ENCODE measurements at places on chromosomes 2 and 18. TPM values are rescaled to one million over a fixed set of nuclear protein-coding genes. Genes with fewer than 3 reads are reported as not detected.

Gene IL1RL1
- not detected for total RNA-seq

Gene OSGEPL1
- 11.5 TPM for total RNA-seq

Gene ENOSF1
- 10.0 TPM for total RNA-seq

Gene RAPGEF4
- total RNA-seq, result 0.07 TPM

Gene DNAH6
- 0.16 TPM for total RNA-seq

Gene REG3A
- not detected for total RNA-seq

Gene CCDC68
- total RNA-seq, result 0.08 TPM

Gene LYPD6
- total RNA-seq, result 2.3 TPM

Gene RTP5
- total RNA-seq, result not detected

Gene MROH2A
- total RNA-seq, result not detected

Gene LHCGR
- total RNA-seq, result not detected

Gene SERPINB2
- 0.27 TPM for total RNA-seq

Gene MAPRE3
- 5.4 TPM for total RNA-seq

Gene LYG1
- total RNA-seq, result 0.17 TPM

Gene HTR2B
- total RNA-seq, result not detected

Gene FAP
- not detected for total RNA-seq

Gene RNF125
- 2.3 TPM for total RNA-seq

Gene DSG1
- total RNA-seq, result not detected

Gene ITGA4
- total RNA-seq, result 30.7 TPM

Gene PID1
- total RNA-seq, result 4.6 TPM

Gene RPRM
- not detected for total RNA-seq

Gene FBLN7
- total RNA-seq, result 0.03 TPM

Gene IL1A
- 1.1 TPM for total RNA-seq

Gene PLCL1
- total RNA-seq, result 0.16 TPM

Gene APCDD1
- total RNA-seq, result not detected

Gene KCNK3
- not detected for total RNA-seq

Gene CBLN2
- not detected for total RNA-seq

Gene COL3A1
- not detected for total RNA-seq

Gene ANKRD29
- total RNA-seq, result not detected

Gene FOXI3
- not detected for total RNA-seq

Gene ELOA2
- total RNA-seq, result not detected

Gene CNDP1
- total RNA-seq, result not detected

Gene QPCT
- total RNA-seq, result 0.26 TPM

Gene GAL3ST2
- total RNA-seq, result not detected

Gene SERPINB10
- total RNA-seq, result not detected

Gene GALNT1
- total RNA-seq, result 59.5 TPM

Gene PRSS56
- not detected for total RNA-seq

Gene PRKAG3
- not detected for total RNA-seq

Gene CPO
- total RNA-seq, result not detected

Gene ARHGEF4
- total RNA-seq, result 1.2 TPM

Gene EEF1B2
- 1,217 TPM for total RNA-seq

Gene SCN2A
- total RNA-seq, result 4.4 TPM

Gene CTLA4
- not detected for total RNA-seq

Gene NR4A2
- 0.67 TPM for total RNA-seq

Gene ZNF804A
- total RNA-seq, result 0.63 TPM

Gene SKA1
- 43.1 TPM for total RNA-seq

Gene PROKR1
- not detected for total RNA-seq

Gene IMMT
- total RNA-seq, result 94.1 TPM

Gene TMEM247
- not detected for total RNA-seq

Gene ANKRD30BL
- not detected for total RNA-seq

Gene DYNAP
- not detected for total RNA-seq

Gene SLC9A2
- total RNA-seq, result 0.18 TPM

Gene KHK
- total RNA-seq, result 5.9 TPM

Gene TACR1
- not detected for total RNA-seq

Gene PPP4R1
- 82.5 TPM for total RNA-seq

Gene VIL1
- not detected for total RNA-seq

Gene KIF5C
- total RNA-seq, result 4.7 TPM

Gene CYP27C1
- total RNA-seq, result 1.4 TPM

Gene IL36A
- not detected for total RNA-seq
